Anterior cingulate cortex (tissue), 58 donors: ENCODE measurements at places on chromosomes 12 and 14.

GRCh38 chr12:40534828-40535227 is 157.4 kb upstream of the CNTN1 start:
- no peak for DNase-seq

DNA sequence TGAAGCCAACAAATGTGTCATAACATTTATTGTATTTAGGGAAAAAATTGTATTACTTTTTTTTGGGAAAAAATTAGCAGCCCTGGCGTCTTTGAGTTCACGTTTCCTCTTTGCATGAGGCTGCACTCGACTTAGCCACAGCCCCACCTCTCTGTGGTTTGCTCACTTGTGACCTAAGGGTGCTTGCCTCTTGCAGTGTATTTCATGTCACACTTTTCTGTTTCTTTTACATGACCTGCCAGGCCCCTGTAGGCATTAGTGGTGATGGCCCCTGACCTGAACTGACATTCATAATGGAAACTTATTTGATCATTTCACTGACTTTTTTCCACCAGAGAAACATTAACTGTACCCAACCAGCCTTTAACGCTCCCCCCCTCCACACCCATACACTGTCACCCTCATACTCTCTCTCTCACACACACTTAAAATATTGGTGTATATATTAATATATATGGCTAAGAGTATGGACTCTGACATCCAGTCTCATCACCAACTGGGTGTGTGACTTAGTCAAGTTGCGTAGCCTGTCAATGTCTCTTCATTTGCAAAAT is 122.9 kb downstream of the PRKCH start:
- no peak for DNase-seq

- no peak for DNase-seq
Observed at GRCh38 chr14:81329640-81330381, 70.3 kb downstream of the STON2 start.

- no peak for DNase-seq
Observed at GRCh38 chr12:120943482-120943881, 34.9 kb upstream of the HNF1A start.

DNA sequence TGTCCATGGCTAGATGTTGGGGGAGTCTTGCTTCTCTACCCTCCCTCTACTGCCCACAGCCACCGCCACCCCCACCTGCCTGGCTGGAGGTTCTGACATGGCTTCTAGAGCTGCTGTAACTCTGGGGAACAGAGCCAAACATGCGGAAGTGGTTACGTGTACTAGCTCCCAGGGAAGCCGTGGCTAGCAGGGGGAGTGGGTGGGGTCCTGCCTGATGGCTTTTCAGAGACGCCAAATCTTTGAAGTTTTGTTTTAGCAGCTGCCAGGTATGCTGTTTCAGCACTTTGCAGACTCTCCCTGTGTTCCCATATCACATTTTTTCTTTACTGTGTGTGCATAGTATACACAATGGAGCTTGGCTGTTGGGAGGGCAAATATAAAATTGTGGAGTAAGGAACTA is 150.3 kb downstream of the TGFB3 start:
- no peak for DNase-seq

DNA sequence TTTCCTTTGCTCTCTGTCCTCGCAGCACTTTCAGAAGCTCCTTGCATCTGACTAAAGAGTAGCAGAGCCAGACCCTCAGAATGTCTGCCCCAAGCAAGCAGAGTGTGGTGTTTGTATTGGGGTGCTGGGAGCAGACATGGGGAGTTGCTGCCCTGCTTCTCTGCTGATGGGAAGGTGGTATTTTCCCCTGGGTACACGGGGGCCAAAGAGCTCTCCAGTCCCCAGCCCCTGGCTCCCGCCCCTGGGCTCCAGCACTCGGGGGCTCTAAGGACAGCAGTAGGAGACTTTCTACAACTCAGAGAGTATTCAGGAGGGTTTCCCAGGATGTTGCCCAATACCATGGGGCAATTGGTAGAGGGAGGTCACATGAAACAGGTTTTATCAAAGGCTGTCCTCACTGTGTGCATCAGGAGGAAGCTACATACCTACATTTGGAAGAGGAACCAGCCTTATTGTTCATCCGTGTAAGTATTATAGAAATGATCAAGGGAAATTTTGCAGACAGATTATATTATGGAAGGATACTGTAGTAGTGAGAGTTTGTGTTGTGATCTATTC is 50.3 kb downstream of the DAD1 start:
- DNase-seq = no peak

DNA sequence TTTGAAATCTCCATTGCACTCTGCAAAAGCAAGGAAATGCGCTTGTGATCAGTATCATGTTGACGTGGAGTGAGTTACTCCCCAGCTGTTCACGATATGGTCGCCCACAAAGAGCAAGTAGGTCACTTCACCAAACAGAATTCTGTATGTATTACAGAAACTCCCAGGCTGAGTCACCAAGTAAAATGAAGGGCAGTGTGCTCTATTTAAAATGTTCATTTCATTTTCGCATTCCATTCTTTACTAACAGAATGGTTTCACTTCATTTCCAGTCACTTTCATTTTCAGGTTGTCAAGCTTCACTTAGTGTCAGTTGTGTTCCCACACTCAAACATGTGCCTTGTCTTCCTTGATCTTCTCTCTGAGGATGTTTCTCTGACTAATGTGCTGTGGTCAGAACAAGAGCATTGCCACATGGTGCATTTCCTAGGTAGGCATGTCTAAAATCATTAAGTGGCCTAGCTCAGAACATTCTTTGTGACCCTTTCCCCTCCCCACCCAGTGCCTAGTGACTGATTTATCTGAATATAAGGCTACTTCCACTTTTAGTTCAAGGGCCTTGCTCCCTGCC is 391.2 kb downstream of the RAD51B start:
- no peak for DNase-seq

- no peak for DNase-seq
Observed at GRCh38 chr14:91714805-91715204, 17.1 kb downstream of the CATSPERB start.
